Right renal pelvis (tissue), 4 donors: ENCODE measurements at places on chromosomes 7 and 10.

GRCh38 chr7:47329320-47329926 is 252.5 kb downstream of the TNS3 start:
- DNase-seq: no peak

GRCh38 chr7:1238450-1238882 is 5.8 kb downstream of the UNCX start:
- DNase-seq: no peak

- DNase-seq: no peak
Measured at GRCh38 chr10:124688889-124689670, 55.1 kb downstream of the FAM53B start.

- DNase-seq: no peak
Measured at GRCh38 chr7:16498122-16498521, 28.5 kb upstream of the LRRC72 start.

- DNase-seq: no peak
Measured at GRCh38 chr7:46459942-46460341, 538.9 kb upstream of the IGFBP3 start.

GRCh38 chr7:5050676-5051075 is 5.0 kb downstream of the RBAK start:
- DNase-seq: no peak

DNA sequence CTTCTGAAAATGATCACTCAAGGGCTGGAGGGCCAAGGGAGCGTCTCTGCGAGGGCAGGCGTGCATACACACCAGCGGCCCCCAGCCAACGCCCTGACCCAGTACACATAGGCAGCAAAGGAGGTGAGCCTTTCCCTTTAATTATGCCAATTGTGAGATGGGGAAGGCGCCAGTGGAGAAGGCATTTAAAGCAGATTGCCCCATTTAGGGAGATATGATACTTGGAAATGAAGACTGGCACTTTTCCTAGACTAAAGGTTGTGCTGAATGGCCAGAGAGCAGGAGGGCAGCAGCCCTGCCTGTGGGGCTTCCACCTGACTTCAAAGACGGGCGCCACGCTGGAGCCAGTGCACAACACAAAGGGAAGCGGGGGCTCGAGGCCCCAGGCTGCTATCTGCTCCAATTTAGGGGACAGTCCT is 24.1 kb downstream of the HIPK2 start:
- no peak for DNase-seq

GRCh38 chr7:100689230-100690135 is 4.6 kb downstream of the GIGYF1 start:
- no peak for DNase-seq

DNA sequence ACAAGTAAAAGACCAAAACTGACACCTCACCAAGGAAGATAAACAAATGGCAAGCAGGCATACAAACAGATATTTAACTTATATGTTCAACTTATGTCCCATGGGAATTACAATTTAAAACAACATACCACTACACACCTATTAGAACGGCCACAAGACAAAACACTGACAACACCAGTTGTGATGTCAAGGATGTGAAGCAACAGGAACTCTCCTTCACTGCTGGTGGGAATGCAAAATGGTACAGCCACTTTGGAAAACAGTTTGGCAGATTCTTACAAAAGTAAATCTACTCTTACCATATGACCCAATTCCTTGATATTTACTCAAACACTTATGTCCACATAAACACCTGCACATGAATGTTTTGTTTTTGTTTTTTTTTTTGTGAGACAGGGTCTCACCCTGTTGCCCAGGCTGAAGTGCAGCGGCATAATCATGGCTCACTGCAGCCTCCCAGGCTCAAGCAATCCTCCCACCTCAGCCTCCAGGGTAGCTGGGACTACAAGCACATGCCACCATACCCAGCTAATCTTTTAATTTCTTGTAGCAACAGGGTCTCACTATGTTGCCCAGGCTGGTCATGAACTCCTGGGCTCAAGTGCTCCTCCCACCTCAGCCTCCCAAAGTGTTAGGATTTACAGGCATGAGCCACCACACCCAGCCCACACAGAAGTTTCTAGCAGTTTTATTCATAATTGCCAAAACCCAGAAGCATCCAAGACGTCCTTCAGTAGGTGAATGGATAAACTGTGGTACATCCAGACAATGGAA is 27.3 kb downstream of the HERC4 start:
- DNase-seq: no peak

DNA sequence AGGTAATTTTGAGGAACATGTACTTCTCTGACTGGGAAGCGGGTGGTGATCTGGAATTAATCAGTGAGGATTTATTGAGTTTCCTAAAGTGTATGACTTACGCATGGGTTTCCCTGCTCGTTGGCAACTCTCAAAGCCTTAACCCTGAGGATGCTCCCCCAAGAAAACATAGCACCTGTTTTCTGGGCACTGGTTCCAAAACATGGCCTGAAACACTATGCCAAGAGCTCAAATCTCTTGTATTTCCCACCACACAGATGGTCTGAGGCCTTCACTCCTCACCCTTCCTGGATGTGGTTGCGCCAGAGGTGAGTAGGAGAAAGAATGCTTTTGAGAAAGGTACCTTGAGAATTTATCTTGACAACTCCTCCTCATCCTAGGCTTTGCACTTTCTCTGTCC is 250.4 kb downstream of the FZD1 start:
- DNase-seq: no peak

- no peak for DNase-seq
Measured at GRCh38 chr10:26488344-26488743, 50.2 kb downstream of the APBB1IP start.

DNA sequence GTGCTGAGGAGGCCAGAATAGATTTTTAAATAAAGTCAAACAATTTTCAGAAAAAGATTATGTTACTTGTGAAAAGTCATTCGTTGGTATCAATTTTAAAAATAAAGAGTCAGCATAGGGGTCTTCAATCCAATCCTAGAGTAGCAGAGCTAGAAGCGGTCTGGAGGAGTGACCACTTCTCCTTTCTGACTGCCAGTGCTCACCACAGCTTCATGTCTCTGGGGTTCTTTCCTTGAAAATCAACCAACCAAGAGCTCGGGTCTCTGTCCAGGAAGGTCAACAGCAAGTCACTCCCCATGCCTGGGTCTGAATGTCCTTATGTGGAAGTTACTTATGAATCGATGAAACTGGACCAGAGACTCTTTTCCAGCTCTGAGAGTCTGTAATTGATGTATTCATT is 14.3 kb downstream of the PTPRN2 start:
- no peak for DNase-seq

DNA sequence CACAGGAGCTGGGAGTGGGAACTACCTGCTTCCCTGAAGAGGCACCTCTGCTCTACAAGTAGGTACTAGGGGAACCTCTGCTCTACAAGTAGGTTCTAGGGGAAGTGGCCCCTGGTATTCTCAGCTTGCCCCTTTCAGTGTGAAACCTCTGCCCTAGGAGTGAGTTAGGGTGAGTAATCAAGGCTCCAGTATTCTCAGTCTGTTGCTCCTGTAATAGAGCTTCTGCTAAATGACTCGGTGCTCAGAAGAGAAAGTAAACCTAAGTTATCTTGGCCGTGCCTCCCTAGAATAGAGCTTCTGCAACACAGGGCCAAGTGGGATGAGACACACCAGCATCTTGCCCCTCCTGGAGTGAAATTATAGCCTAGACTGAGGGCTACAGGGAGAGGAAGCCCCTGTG is 13.4 kb upstream of the RASSF4 start:
- no peak for DNase-seq

- no peak for DNase-seq
Measured at GRCh38 chr10:88968391-88968790, 15.8 kb upstream of the ACTA2 start.

- DNase-seq: no peak
Measured at GRCh38 chr7:158295966-158296797, 291.4 kb downstream of the PTPRN2 start.

GRCh38 chr10:118511711-118512110 is 83.7 kb downstream of the PRLHR start:
- no peak for DNase-seq
